Stimulated activated CD4-positive, alpha-beta T cell treated with anti-CD3 and anti-CD28 coated beads, Interleukin-1b, Interleukin-23, amount 100 ng/mL, for 1 hour (primary cell): ENCODE measurements at places on chromosomes 1 and 21.

DNA sequence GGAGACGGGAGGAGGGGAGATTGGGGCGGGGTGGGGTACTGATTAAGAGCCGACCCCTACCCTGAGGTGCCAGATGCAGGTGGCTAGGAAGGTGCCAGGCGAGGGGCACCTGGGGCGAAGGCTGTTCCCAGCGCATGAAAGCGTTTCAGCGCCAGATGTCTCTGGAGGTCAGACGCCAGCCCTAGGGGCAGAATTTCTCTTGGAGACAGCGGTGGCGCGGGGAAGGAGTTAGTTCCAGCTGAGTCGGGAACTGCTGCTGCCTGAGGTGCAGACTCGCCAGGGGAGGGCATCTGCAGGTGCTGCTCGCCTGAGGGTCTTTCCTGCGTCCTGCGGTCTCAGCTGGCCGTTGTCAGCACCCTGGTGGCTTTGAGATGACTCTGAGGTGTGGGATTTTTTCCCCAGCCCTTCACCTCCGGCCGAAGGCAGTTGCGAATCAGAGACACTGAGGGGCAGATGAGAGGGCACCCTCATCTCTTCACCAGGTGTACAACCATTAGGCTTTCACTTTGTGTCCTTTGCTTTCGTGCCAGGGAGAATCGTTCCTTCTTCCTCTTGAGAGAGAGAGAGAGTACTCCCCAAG, 539 bp downstream of the CGN start:
- no peak for DNase-seq

DNA sequence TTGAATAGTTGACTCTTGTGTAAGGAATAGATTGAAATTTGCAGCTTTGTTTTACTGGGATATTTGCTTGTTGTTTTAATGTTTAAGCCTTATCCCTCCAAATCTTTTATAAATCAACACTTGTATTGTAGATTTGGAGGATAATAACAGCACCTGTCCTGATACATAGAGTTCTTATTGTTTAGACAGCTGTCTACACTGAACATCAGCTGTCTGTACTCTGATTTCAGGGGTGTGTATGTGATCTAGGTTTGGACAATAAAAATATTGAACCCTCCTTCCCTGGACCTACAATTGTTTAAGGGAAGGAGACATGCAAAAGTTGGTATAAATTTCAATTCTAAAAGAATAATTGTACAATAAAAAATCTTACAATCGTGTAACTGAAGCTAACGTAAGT, 48.3 kb upstream of the DPH5 start:
- no peak for DNase-seq

DNA sequence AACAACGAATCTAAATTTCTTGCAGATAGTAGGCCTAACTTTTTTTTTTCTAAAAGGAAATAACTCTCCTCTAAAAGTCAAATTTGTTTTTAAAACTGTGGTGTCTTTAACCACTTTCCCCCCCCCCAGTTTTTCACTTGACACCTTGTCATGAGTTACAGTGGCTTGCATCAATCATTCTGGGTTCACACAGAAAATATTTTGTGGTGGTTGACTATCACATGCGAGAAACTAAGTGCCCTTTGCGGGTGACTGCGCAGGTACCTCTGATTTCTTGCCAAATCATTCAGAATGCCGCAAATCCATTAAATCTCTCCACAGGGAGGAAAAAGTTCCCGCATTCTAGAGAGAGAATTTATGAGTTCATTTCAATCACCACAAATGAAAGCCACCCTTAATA, 23.8 kb upstream of the SAMSN1 start:
- no peak for DNase-seq

DNA sequence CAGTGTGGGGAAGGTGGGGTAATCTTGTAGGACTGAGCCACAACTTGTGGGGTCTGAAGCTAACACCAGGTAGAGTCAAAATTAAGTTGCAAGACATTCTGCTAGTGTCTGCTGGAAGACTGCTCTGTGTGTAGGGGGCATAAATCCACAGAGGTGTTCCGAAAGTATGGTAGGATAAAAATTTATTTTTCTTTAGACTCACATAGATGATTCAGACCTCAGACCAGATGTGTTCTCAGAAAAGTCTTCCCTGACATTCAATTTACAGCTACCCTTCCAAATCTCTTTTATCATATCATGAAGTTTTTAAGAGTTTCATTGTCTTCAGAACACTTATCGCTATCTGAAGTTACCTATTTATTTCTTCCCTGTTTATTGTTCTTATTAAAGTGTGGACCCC, 21.3 kb downstream of the DUSP10 start:
- no peak for DNase-seq

DNA sequence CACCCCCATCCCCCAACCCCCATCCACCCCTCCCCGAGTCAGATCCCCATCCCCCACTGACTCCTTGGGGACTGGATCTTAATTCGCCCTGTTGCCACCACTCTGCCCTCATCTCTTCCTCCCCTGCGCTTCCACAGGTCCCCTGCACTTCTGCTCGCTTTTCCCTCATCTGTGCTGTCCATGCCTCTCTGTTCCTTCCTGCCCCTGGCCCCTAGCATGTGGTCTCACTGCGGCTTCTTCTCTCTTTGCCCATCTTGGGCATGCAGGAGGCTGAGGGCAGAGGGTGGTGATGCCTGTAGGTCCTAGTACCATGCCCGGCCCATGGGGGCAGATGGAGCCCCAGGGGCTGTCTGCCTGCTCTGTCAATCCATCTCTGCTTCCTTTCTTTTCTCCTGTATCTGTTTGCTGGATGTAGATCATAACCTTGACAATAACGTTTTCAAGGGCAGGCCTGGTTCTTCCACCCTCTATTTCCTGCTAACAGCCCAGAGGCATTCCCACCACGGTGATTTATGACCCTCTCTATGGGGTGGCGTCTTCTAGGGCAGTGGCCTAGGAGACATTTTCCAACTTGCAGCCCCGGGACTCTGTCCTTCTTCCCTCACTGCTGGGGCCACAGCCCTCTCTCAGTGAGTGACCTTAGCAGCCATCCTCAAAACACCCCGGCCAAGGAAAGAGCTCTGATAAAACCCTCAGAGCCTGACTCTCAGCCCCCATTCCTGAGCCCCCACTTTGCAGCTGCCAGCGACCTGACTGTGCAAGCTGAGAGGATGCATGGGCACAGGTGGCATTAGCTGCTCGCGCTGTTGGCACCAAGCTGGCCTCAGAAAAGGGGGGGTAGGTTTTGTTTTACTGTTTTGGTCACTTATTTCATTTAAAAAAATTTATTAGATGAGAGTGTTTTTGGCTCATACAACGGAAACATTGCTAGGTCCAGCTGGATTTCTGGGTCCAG, 33.9 kb downstream of the TMEM51 start:
- no peak for DNase-seq

DNA sequence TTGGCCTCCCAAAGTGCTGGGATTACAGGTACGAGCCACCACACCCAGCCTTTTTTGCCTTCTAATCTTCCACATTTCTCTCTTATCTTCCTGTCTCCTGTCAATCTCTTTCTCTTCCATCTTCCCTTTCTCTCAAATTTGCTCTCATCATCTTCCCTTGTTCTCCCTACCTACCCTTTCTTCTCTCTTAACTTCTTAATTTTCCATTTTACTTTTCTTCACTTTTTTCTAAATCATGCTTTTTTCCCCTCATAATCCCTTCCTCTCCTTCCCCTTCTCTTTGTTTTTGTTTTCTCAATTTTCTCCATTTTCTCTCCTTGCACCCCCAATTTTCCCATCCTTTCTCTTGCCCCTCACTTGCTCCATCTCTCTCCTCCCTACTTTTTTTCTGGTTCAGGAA, 545.7 kb downstream of the OMA1 start:
- no peak for DNase-seq

DNA sequence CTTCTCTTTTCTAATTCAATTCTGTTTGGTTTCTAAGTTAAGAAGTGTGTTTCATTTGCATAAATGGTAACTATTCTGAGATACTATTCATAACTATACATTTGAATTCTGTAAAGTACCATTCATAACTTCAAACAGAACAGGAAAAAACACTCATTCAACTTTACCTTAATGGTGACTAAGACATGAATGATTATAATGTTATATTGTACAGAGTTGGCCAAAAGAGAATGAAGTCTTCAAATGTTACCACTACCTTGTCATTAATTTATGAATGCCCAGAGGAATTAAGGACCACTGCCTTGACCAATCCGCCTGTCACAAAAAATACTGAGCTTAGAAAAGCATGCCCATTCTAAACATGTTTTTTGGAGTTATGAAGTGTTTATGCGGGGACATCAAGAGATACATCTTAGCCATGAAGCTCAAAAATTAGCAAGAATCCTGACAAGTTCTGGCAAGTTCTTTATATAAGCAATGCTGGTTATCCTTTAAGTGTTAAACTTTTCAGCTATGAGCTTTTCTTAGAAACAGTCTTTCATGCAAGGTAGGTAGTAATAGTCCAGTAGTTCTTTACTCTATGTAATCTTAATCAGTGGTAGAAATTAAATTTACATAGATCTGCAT, 7.9 kb downstream of the WASF2 start:
- no peak for DNase-seq
